Subcutaneous adipose tissue (tissue), 4 donors: ENCODE measurements at places on chromosomes 6 and 20. TPM values are rescaled to one million over a fixed set of nuclear protein-coding genes. Genes with fewer than 3 reads are reported as not detected.

Gene TFAP2D
- total RNA-seq = not detected

Gene NRSN2
- 5.2 TPM for total RNA-seq

Gene TRIM40
- not detected for total RNA-seq

Gene AVP
- total RNA-seq = not detected

Gene RBPJL
- total RNA-seq = not detected

Gene HTR1E
- total RNA-seq = not detected

Gene DOK5
- 0.82 TPM for total RNA-seq

Gene ROMO1
- 328 TPM for total RNA-seq

Gene OTOR
- total RNA-seq = not detected

Gene LY6G6F
- total RNA-seq = not detected

Gene PRR18
- 0.16 TPM for total RNA-seq

Gene RFX6
- total RNA-seq = not detected

Gene SYCP2
- total RNA-seq = 3.8 TPM

Gene SPTLC3
- total RNA-seq = 10.9 TPM

Gene GJA1
- 47.4 TPM for total RNA-seq

Gene NKAPL
- total RNA-seq = 4.5 TPM

Gene MCM8
- total RNA-seq = 6.7 TPM

Gene TMEM244
- not detected for total RNA-seq

Gene GABRR1
- not detected for total RNA-seq

Gene C20orf173
- total RNA-seq = not detected

Gene BEND3
- total RNA-seq = 1.1 TPM

Gene RHAG
- not detected for total RNA-seq
